ENCODE measurements at places on chromosomes 3 and 15.
A peak's percentile ranks its signal among the peaks of the same experiment; 100 is the strongest.

GRCh38 chr3:185056908-185057307, 96.0 kb downstream of the C3orf70 start:
- no peak for DNase-seq

GRCh38 chr15:84973492-84974460, 7.9 kb upstream of the PDE8A start:
- DNase-seq, result no peak

DNA sequence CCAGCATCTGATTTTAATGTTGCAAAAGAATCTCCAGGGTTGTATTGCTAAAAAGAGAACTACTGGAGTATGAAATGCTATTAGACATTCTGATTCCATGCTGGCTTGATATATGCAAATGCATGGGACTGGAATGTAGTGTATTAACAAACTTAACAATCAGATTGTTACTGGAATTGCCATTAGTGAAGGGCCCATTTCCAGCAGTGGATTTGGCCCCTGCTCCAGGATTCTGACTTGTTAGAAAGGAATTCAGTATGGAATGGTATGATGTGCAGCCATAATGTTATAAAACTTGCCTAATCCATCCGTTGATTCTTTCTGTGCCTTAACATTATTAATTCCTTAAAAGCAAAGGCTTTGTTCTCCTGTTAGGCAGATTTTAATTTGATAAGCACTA, 7.9 kb downstream of the ARRDC4 start:
- no peak for DNase-seq

GRCh38 chr3:140842984-140843649, 98.5 kb upstream of the SLC25A36 start:
- DNase-seq, result no peak

DNA sequence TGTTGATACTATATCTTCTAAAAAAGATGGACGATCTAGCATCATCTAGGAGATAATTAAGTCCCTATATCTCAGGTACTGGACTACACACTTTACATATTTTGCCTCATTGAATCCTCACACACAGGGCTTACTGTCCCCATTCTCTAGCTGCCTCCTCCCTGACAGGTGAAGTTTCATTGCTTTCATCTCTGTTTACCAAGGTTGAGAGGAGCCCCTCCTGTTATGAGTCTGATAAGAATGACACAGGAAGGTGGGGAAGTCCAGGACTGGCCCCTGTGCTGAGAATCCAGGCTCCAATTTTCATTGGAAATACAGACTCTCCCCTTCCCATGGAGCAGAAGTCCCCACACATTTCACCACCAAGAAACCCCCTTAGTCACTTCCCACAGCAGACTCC, 105.2 kb downstream of the XXYLT1 start:
- DNase-seq, result no peak

GRCh38 chr3:58652624-58653023, 13.9 kb downstream of the FAM3D start:
- no peak for DNase-seq

- DNase-seq, result peak; percentile 40
Observed at GRCh38 chr3:32469151-32469874, 33.3 kb downstream of the CMTM6 start.

- no peak for DNase-seq
Observed at GRCh38 chr3:159904455-159904854, 84.2 kb upstream of the IL12A start.

DNA sequence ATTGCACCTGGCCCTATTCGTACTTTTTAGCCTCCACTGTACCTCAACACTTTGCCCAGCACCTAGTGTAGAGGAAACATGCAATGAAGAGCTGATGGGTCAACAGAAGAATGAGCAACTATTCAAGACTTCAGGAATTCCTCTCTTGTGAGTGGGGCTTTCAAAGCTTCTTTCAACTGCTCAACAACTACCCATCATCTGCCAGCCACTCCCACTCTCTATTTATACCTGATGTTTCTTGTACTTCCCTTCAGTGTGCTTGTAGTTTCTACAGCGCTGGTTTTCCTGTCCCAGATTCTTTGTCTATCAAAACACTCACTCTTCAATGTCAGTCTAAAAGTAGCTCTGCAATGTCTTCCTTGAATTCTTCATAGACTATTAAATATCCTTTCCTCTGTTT, 168.3 kb upstream of the LPP start:
- no peak for DNase-seq

DNA sequence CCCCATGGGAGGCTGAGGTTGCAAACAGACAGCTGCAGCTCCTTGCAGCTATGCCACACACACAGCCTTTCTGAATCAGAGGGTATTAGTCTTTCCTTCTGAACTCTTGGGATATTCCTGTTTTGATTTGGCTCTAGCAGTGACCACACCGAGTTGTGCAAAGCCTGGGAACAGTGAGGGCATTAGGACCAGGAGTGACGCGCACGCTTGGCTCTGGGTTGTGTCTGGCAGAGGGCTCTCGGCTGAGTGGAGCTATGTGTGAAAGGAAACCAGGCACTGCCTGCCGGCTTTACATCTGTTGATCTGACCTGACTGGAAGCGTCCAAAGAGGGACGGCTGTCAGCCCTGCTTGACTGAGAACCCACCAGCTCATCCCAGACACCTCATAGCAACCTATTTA, at the start of gene GALNT15:
GALNT15 (plus strand) TSS at position 292 of the 400 bp plus-strand sequence. CDS start 472 bp downstream, outside the sequence.
- DNase-seq, result peak; percentile 94

DNA sequence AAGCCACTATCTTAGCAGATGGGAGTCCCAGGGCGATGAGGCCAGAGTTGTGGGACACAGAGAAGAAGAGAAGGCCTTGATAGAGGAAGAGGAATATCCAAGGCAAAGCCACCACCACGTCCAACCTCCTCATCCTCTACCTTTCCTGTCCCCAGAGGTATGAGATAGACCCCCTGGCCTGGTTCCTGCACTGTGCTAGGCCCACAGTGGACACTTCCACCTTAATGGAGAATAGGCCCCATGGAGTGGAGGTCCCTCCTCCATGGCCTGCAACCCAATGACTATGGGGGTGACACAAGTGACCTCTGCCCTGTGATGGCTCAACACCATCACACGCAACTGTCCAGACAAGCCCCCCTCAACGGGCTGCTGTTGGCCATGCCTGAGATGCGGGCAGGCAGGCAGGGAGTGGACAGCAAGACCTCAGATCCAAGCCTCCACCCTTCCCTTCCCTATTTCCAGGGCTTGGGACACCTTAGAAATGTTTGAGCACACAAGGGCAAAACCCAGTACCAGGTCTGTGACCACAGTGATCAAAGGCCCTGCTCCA, 36.8 kb downstream of the GRAMD2A start:
- DNase-seq, result no peak

DNA sequence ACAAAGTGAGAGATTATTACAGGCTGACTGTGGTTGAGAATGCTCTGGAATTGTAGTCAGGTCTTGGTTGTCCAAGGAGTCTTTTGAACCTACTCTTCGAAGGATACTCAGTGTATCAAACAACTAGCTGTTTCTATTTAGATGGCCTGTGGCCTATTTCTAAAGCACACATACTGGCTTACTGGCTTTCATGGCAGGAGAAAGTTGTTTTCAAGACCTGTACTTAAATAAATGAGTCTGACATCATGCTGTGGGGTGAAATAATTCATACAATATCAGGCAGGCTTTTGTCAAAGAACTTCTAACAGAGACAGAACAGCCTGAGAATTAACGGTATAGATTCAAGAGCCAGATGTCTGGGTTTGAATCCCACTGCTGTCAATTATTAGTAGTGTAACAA, 316.7 kb upstream of the SEMA6D start:
- DNase-seq, result no peak

DNA sequence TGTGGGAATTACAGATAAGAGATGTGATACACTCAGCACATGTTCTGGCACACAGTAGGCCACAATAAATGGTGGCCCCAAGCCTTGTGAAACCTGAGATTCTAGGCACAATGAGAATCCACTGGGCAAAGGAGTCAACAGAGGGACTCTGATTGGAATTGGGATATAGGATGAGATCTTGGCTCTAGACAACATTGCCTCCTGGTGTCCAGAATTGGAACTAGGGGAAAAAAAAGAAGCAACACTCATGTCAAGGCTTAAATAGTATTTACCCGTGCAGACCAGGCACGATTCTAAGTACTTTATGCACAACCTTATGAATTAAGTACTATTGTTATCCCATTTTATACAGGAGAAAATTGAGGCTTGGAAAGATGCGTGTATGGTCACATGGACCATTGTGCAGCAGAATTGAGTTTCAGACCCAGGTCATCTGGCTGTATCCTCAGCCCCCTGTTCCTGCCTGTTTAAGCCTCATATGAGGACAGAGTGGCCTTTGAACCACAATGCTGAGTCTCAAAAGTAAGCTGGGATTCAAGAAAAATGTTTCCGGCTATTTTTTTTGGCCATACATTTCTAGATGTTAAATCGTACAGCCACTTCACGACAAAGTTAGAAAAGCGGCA, 124.8 kb downstream of the SV2B start:
- DNase-seq, result peak; percentile 63

DNA sequence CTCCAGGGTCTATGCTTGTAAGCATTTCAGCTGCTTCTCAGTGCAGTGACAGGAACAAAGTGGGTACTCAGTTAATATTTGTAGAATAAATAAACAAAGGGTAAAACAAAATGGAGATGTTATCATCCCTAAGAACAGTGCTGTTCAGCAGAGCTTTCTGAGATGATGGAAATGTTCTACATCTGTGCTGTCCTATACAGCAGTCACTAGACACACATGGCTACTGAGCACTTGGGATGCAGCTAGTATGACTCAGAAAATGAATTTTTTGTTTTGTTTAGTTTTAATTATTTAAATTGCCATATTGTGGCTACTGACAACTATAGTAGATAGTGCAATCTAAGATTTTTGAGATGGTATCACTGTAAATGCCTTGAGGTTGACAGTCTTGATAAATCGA, 283.8 kb upstream of the ADAMTS9 start:
- DNase-seq, result no peak

GRCh38 chr3:11118181-11118682, 36.1 kb upstream of the HRH1 start:
- no peak for DNase-seq

- DNase-seq, result no peak
Observed at GRCh38 chr3:33438881-33439545, 1.2 kb downstream of the UBP1 start.

GRCh38 chr15:68113273-68113672, 59.2 kb downstream of the PIAS1 start:
- DNase-seq, result no peak

GRCh38 chr3:171245796-171246765, 214.1 kb downstream of the TNIK start:
- DNase-seq, result no peak

- no peak for DNase-seq
Observed at GRCh38 chr3:96803870-96804269, 10.5 kb upstream of the EPHA6 start.

GRCh38 chr15:88178631-88179030, 77.9 kb downstream of the NTRK3 start:
- no peak for DNase-seq

GRCh38 chr3:20066850-20067617, 26.8 kb downstream of the KAT2B start:
- DNase-seq, result peak; percentile 56

- no peak for DNase-seq
Observed at GRCh38 chr15:81863162-81863561, 182.7 kb downstream of the MEX3B start.

- DNase-seq, result no peak
Observed at GRCh38 chr3:151935446-151935845, 62.0 kb downstream of the SUCNR1 start.

DNA sequence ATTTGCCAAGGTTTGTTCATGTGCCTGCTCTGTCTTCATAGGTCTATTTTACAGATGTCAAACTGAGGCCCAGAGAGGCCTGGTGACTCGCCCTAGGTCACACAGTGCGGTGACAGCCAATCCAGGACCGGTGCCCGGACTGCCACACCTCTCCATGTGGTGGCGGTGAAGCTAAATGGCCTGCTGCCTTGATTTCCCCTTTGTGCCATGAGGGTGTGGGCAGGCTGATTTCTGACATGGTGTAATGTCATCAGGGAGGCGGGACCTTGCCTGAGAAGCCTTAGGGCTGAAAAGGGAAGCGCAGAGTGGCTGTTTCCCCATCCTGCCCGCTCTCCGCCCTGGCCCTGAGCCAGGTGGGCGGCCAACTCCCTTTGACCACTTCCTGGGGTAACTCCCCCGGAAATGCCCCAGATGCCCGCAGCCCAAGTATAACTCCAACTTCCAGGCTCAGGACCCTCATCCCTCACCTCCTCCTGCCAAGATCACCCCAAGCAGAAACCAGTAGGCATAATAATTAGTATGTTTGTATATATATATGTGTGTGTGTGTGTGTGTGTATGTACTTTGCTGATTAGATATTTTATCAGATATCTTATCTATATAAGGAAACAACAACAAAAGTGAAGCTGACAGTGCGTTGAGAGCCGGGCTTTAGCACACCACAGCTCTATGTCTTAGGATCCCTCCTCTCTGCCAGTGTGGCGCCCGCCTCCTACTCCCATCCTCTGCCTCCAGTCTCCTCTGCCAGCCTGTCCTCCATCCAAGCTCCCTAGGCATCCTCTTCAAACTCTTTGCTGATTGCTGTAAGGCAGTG, 63.9 kb downstream of the IQSEC1 start:
- no peak for DNase-seq

DNA sequence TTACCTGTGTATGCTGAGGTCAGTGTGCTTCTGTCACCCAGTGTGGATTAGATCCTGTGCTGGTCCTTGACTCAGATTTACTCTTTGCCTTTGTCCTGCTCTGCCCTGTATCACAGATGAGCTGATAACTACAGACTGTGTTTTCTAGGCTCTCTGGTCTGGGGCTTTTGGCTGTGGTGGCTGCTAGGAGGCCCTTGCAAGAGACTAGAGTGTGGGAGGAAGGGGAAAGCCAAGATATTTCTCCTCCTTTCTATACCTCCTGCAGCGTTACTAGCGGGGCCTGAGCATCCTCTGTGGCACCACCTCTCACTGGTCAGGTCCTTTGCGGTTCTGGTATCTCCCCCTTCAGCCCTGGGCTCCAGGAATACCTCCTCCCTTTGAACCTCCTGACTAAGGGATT, 282.3 kb upstream of the TBC1D5 start:
- DNase-seq, result no peak

DNA sequence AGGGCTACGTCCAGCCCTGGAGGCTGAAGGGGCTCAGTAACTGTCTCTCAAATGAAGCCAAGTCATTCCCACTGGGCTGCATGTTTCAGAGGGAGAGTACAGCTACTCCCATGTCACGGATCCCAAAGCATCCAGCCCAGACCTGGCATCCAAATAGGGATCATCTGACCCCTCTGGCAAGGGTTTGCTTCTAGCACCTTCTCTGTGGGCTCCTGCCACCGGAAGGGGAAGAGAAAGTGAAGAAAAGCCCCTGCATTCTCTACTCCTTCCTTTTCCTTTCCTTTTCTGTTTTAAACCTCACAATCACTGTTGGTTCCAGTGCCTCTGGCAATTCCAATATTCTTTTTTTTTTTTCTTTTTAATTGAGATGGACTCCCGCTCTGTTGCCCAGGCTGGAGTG, 64.5 kb upstream of the CTSH start:
- no peak for DNase-seq
